ENCODE measurements at places on chromosomes 1 and 21. TPM values are rescaled to one million over a fixed set of nuclear protein-coding genes. Genes with fewer than 3 reads are reported as not detected.

DNA sequence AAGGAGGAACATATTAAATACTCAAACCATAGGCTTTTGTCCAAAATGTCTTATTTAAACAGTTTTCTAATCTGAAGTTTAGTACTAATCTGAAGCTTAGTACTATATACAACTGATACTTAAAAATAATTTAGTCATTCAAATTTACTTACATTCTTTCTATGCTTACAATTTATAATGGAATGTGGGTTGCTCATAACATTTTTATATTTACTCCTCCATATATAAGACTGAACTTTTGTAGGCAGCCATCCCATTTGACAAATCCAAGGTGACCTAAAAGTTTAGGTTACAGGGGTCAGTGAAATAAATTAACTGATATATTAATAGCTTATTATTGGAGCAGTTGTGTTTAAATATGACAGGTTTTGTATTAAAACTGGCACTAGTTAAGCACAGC lies 570.6 kb downstream of the DPYD start:
- ATAC-seq: no peak

DNA sequence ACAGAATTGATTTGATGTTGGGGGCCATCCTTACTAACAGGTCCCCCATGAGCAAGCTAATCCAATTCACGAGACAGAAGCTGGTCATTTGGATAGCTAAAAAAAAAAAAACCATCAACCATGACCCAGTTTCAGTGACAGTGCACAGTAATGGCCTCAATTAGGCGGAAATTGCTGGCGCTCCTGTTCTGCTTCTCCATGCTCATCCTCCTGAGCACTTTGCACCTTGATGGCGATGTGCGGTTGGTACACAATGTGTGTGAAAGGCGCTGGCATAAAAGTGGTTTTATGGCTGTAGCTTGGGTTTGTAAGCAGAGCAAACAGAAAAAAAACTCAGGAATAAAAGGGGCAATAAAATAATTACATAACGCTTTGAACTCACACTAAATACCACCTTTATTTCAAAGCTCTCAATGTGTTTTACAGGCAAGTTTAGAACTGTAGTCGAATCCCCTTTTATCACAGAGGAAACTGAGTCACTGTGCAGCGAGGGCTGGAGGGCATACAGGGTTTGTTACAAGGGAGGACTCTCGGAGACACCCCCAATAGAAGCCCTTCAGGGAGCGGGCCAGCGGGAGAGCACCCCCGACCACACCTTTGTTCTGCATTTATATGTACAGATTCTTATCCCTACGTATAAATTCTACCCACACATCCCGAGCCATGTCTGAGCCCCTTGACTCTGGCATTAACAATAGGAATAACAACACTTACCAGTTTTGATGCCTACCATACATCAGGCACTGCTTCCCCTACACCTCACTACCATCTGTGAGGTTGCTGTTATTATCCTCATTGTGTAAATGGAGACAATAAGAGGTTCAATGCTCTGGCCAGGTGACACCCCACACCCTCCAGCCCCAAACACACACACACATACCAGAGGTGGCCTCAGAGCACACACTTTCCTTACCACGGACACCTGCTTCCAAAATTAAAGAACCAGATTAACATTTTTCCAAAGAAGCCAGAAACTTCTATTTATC lies 213.5 kb upstream of the IRF2BP2 start:
- ATAC-seq: no peak

MCL1 gene
- total RNA-seq: 169 TPM

DNA sequence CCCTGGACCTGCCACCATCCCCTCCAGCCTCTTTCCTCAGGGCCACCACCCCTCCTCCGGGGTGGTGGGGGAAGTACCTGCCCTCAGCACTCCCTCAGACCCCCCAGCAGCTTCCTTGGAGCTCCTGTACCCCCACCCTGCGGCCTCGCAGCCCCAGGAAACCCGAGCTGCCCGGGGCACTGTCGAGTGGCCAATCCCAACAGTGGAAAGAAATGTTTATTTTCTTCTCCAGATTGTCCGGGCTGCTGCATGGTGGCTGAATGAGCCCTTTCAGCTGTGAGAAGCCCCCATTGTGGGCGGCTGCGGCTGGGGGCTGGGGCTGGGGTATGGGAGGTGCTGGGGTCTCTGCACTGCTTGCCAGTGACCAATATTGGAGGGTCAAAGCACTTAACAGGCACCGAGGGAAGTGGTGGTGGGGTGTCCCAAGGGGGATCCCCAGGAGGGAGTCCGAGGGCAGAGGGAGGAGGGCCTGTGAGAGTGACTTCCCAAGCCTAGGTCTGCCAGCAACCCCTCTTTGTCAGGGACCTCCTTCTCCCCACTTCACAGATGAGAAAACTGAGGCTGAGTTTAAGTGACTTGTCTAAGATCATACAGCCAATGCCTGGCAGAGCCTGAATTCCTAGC lies 25.2 kb downstream of the RUNX3 start:
- ATAC-seq: no peak

MCOLN3 gene
- 0.36 TPM for total RNA-seq

DNA sequence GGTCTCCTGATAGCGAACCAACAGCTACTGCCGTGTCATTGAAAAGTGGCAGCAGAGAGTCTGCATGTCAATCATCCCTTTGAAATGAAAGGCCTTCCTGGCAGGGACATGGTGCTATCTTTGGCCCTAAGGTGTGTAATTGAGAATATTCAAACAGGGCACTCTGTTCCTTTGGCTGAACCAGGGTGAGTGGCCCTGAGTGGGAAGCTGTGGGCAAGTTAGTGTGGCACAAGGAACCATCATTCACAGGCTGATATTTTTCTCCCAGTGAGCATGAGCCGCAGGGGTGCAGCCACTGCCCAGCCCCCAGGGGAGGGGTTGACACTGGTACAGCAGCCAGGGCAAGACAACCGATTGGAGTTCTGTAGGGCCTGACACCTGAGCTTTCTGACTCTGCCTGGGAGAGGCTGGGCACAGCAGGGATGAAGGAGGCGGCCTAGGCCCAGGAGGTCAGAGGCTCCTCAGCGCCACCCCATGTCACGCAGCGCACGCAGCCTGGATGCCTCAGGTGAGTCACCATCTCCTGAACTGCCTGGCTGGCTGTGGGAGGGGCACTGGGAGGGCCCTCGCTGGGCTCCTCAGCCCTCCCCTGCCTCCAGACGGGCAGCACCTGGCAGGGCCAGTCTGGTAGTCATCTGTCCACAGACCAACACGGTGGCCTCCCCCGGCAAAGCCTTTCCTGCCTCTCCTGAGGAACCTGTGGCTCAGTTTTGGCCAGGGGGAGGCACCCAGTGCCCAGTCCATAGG lies 13.2 kb downstream of the QSOX1 start:
- peak; percentile 89 for ATAC-seq

ERG gene
- total RNA-seq: 5.1 TPM

DNA sequence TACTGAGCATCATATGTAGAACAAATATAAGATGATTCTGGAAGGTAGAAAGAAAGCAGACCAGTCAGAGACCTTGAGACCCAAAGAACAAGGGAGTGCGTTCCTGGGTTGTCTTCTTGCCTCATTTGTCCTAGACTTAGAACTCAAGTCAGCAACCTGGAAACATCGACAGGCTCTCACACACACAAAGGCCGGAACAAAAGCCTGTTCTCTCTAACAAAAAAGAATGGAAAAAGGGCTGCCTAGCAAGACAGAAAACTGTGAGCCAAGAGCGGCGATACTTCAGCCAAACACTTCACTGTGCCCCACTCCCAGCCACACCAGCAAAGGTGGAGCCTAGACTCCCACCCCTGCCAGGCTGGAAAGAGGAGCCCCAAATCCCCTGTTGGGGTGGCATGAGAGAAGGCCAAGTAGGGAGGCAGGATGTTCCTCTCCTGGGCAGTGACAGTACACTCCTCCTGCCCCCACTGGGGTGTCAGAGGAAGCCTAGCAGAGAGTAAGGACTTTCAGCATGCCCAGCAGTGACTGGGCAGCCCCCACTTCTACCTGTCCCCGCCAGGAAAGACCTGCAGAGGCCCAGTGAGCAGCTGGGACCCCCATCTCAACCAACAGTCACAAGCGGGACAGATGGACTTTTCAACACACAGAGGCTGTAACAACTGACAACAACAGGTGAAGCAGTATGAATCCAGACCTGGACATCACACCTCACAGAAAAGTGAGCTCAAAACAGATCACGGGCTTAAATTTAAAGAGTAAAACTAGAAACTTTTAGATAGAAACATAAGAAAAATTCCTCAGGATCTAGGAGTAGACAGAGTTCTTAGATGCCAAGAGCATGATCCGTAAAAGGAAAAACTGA lies 33.0 kb downstream of the MRAP start:
- no peak for ATAC-seq

DNA sequence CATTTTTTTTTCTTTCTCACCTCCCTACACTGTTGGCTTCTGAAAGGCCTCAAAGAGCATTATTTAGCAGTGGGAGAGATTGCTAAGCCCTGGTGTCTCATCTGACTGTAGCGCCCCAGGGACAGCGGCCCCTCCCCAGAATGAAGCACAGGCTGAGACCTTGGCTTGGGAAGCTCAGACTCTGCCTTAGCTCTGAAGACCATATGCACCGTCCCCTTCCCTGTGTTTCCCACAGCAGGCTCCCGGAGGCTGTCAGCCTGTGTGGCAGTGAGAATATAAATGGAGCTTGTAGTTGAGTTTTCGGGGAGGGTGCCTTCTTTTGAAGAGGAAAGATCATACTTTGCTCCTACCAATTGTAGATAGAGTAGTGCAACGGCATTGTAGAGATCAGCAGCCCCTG lies 25.3 kb downstream of the SMYD2 start:
- ATAC-seq: no peak

CYP4A22 gene
- total RNA-seq: not detected

- ATAC-seq: peak; percentile 93
Observed at GRCh38 chr1:28104866-28105467, 16.6 kb upstream of the EYA3 start.

DNA sequence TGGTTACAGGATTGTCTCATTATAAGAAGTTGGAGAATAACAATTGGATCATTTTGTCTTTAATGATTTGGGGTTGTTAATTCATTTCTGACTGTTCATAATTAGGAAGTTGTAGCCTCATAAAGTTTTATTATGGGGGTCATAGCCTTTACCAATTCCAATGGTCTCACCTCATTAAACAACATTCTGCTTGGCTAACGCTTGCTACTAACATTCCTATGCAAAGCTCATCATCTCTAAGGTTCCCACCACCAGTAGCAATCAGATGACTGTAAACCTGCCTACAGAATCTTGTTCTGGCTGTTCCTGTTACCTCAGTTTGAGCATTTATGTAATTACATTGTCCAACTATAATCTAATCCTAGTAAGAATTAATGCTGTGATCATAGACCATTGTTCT lies 60.2 kb downstream of the ODF2L start:
- ATAC-seq: no peak

LINGO4 gene
- total RNA-seq: not detected

Measured in esophagus mucosa (tissue), 1 donor.